Karpas-422 (cell line): ENCODE measurements at places on chromosomes 5 and 9.

GRCh38 chr5:146721073-146721815 is 157.3 kb downstream of the PPP2R2B start:
- no peak for DNase-seq

GRCh38 chr5:161676103-161676502 is 9.4 kb upstream of the GABRA6 start:
- peak; percentile 47 for DNase-seq

- no peak for DNase-seq
These were observed 33.6 kb downstream of the SNX30 start for GRCh38 chr9:112784020-112784785.

- DNase-seq: no peak
These were observed 24.1 kb upstream of the GNA14 start for GRCh38 chr9:77672183-77672582.

DNA sequence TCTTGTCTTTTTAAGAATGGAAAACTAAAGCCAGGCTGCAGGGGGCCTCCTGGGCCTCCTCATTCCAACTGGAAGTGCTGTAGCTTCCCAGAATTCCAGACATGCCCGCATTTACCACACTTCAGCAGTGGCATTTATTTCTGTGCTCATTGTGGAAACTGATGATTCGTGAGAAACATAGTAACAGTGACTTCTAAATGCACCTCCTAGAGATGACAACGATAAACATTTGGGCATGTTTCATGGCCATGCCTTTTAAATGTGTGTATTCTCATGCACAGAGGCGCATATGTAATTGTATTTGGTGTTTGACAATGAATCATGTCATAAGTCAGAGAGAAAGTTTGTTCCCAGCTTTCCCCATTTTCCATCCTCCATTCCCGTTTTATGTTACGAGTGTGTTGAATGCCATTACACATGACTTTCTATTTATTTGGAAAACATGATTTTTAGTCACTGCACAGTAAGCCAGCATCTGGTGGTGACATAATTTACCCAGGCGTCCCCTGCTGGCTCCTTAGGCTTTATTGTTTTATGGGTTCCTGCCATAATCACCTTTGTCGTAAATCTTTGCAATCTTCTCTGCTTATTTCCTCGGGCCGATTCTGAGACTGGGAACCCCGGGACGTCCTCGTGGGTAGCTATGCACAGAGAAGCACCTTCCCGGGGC is 68.8 kb upstream of the FCN2 start:
- no peak for DNase-seq

- DNase-seq: no peak
These were observed 4.3 kb upstream of the RAI14 start for GRCh38 chr5:34651791-34652190.

DNA sequence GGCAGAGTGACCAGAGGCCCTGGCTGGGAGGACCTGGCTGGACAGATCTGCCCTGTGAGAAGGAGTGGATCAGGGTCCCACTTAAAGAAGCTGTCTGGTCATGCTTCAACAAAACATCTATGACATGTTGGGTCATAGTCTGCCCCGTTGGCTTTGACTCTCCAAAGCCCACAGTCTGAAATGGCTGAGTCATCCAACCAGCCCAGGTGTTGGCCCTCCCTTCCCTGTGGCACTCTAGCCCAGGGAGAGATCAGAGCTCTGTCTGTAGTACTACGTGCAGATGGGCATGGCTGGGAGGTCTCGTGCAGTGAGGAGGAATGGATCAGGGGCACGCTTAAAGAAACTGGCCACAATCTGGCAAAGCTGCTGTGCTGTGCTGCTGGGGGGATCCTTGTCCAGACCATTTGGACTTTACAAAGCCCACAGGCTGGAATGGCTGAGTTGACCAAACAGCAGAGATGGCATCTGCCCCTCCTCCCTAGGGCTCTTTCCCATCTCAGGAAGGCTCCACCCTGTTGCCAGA is 206.1 kb downstream of the TUSC1 start:
- DNase-seq: no peak

DNA sequence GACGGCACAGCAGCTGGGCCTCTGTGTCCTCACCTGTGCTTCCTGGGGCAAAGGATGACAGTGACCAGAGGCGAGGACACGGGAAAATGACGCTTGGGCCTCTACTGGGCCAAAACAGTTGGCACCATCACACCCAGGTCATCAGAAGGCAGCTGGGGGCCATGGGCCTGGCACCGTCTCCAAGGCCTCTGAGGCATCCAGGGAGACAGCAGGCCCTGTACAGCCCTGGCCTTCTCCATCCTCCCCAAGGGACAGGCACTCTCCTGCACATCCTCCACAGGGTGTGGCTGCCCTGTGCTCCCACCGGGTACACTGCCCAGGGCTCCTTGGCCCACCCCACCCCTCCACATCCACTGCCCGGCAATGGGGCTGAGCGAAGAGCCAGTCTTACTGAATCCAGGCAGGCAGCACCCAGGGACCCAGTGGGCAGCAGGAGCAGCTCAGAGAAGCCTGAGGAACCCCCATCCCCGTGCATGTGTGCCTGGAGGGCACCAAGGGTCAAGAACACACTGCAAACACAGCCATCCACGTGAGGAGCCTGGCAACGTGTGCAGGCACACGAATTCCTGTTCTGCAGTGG is 4.0 kb downstream of the LPCAT1 start:
- no peak for DNase-seq

DNA sequence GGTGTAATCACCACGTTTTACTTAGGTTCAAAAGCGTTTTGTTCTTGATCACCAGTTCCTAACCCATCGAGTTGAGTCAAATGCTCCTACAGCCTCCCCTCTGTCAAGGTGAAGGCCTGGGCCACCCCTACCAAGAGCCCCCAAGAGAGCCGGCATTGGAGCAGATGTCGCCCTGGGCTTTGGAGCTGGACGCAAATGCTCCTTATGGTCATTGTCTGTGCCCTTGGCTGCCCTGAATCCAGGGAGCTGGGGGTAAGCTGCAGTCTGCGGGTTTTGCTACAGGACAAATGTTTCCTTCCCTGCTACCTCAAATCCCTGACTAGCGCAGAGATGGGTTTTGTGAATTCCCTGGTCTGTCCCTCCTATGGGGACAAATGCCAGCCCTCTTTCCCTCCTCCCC is 4.9 kb downstream of the RNF183 start:
- DNase-seq: no peak

DNA sequence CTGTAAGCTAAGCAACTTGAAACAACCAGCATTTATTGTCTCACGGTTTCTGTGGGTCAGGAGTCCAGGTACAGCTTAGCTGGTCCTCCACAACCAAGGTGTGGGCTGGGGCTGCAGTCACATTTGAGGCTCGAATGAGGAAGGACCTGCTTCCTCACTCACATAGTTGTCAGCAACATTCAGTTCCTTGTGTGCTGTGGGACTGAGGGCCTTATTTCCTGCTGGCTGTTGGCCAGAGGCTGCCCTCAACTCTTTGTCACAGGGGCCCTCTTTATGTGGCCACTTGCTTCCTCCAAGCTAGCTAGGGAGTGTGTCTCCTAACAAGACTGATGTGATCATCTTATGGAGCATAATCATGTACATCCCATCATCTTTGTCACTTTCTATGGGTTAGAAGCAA is 29.2 kb upstream of the SEMA4D start:
- DNase-seq: no peak

DNA sequence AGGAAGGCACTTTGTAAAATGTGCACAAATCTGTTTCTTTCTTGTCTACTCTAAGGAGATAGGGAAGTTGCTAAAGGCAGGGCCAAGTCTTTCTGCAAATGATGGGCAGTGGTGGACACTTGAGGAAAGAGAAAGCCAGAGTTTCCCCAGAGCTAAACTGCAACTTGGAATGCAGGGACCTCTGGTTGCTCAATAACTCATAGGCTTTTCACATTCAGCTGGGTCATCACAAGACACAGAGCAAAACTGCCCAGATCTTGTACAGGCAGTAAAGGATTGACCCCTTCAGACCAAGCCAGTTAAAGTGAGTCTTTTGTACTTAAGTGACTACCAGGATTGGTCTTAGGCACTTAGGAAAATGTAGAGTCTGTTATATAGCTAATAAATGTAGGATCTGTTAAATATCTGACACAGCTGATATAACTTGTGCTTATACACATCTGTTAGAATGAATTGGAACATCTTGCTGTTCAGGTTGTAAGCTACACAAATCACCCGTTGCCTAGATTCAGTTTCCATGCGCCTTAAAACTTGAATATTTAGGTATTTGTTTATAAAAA is 13.5 kb upstream of the AGXT2 start:
- no peak for DNase-seq

GRCh38 chr9:89812556-89813181 is 207.9 kb downstream of the GADD45G start:
- no peak for DNase-seq

GRCh38 chr5:153490118-153491037 is at the start of gene GRIA1:
GRIA1 (plus strand) TSS chr5:153490670.
- no peak for DNase-seq

- no peak for DNase-seq
These were observed 129.1 kb upstream of the PIK3R1 start for GRCh38 chr5:68086439-68086838.

GRCh38 chr5:108935611-108936010 is 187.9 kb downstream of the FER start:
- no peak for DNase-seq

GRCh38 chr5:150123542-150123941 is 32.1 kb downstream of the PDGFRB start:
- DNase-seq: no peak

- no peak for DNase-seq
These were observed 75.6 kb downstream of the ERBIN start for GRCh38 chr5:66001952-66002351.

- no peak for DNase-seq
These were observed 141.6 kb upstream of the ZNF608 start for GRCh38 chr5:124888050-124888506.

DNA sequence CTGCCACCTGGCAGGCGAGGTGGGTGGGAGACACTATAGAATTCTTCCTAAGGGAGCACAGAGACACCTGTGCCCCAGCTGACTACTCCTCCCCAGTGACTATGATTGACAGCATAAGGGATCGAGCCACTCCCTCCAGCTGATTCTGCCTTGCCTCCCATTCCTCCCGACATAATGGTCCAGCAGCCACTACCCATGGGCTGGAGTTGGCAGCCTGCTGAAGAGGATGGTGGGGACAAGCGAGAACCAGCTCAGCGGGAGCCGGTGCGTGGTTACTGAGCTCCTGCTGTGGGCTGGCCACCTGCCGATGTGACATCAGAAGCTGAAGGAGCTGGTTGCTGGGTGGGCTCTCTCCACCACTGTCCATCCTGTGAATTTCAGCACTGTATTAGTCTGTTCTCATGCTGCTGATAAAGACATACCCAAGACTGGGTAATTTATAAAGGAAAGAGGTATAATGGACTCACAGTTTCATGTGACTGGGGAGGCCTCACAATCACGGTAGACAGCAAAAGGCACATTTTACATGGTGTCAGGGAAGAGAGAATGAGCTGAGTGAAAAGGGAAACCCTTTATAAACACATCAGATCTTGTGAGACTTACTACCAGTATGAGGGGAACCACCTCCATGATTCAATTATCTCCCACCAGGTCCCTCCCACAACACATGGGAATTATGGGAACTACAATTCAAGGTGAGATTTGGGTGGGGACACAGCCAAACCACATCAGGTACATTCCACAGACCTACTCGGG is 12.1 kb upstream of the NCS1 start:
- DNase-seq: no peak

- no peak for DNase-seq
These were observed 60.4 kb downstream of the RAPGEF1 start for GRCh38 chr9:131679261-131680020.

DNA sequence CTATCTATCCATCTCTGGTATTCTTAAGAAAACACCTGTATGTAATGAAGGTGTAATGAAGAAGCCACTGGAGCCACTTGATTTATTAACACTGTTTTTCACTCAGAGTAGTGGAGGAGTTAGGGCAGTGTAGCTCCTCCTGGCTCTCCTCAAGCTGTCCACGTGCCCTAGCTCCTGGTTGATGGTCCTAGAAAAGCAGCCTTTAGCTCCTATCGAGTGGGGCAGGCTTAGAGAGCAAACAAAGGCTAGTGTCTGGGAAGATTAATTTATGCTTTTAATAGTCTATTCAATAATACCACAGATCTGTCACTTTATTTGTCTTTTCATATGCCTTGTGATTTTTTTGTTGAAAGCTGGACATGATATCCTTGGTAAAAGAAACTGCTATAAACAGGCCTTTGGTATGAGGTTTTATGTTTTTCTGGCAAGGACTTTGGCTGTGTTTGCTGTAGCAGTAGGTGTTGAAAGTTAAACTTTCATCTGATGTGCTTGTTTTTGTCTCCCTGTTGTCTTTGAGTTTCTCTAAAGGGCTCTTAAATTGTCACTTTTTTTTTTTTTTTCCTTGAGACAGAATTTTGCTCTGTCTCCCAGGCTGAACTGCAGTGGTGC is 141.1 kb downstream of the GCNT1 start:
- no peak for DNase-seq

GRCh38 chr5:31607546-31607945 is 31.4 kb upstream of the PDZD2 start:
- DNase-seq: no peak

DNA sequence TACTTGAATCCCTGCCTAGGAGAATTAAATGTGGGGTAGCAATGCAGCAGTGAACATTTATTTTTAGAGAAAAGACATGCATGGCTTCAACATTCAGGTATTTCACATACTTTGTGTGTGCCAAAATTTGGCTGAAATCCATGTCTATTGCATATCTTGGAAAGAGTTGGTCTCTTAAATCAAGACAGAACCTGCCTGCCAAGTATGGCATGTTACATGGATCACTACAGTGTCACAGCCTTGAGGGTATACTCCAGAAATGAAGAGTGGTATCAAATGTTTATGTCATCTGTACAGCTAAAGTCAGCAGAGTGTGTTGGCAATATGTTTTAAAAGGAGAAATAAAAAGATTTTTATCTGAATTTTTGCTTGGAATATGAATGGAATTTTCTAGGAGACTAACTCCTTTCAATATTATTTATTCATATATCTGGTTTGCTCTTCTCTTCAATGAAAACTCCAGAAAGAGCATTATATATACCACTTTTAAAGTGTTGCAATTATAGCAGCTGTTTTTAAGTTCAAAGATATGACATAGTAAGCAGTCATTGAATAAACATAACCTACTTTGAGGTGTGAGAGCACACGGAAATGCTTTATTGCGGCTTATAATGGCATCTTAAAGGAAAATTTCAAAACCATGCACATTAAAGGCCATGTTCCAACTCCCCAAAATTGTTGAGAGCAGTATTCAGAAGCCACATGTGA is 95.4 kb upstream of the MINAR2 start:
- no peak for DNase-seq

GRCh38 chr5:73339051-73339575 is 109.5 kb downstream of the FOXD1 start:
- DNase-seq: peak; percentile 27
